ENCODE measurements at places on chromosomes 16 and 17. TPM values are rescaled to one million over a fixed set of nuclear protein-coding genes. Genes with fewer than 3 reads are reported as not detected.

DNA sequence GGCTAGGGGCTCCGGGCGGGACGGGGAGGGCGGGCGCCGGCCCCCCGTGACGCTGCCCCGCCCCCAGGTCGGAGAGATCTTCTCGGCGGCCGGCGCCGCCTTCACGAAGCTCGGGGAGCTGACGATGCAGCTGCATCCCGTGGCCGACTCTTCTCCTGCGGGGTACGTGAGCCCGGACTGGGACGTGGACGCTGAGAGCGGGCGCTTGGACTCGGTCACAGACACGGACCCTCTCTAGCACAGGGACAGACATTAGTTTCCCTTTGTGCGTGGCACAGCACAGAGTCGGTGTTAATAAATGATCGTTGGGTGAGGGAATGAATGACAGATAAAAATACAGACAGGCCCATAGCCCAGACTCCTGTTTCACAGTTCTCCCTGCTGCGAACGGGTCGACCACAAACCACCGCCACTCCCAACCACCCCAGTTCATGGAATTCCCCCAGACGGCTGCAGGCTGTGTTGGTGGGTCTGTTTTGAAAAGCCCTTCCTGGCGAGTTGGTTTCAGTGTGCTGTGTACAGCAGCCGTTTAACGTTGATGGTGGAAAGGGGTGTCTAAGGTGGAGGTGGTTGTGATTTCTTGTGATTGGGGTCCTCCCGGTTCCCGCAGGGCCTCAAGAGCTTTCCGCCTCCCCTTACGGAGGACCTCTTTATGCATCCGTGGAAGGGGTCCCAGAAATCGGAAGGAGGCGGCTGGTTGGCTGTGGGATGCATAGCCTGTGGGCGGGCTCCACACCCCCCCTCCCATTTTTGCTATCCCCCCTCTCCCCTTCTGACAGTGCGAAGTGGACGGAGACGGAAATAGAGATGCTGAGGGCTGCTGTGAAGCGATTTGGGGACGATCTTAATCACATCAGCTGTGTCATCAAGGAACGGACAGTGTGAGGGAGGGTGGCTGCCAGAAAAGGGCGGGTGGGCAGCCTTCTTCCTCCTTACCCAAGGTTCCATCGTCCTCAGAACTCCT is 2.9 kb downstream of the RNASEK start:
- peak; percentile 39 for DNase-seq
- H3K4me3 ChIP-seq, result peak overlapping the region; percentile 93
- H3K27ac ChIP-seq, result peak overlapping the region; percentile 97
- H3K4me1 ChIP-seq, result peaks cover 53% of the 10 kb centered on the region
- no peaks in the 10 kb centered on the region for H3K27me3 ChIP-seq
- peaks cover 19% of the 10 kb centered on the region for H3K36me3 ChIP-seq

- no peak for DNase-seq
- H3K36me3 ChIP-seq, result no peaks in the 10 kb centered on the region
- no peak overlapping the region for H3K27ac ChIP-seq
Measured at GRCh38 chr17:1074886-1075605, 78.1 kb downstream of the TIMM22 start.

GRCh38 chr16:25018972-25019617 is 3.9 kb upstream of the ARHGAP17 start:
- peaks cover 23% of the 10 kb centered on the region for H3K4me1 ChIP-seq
- DNase-seq, result no peak
- no peak overlapping the region for H3K27ac ChIP-seq
- peaks cover 7% of the 10 kb centered on the region for H3K36me3 ChIP-seq
- H3K27me3 ChIP-seq, result peaks cover 3% of the 10 kb centered on the region

GRCh38 chr17:37494401-37494831 is 4.7 kb downstream of the DUSP14 start:
- peaks cover 42% of the 10 kb centered on the region for H3K36me3 ChIP-seq
- H3K4me1 ChIP-seq, result peaks cover 46% of the 10 kb centered on the region
- peak overlapping the region; percentile 96 for H3K4me3 ChIP-seq

NEUROD2 gene
- not detected for total RNA-seq

TMEM106A gene
- 16.7 TPM for total RNA-seq

GRCh38 chr16:28192806-28193529 is 18.8 kb downstream of the XPO6 start:
- H3K27ac ChIP-seq, result peak overlapping the region; percentile 93
- peaks cover 89% of the 10 kb centered on the region for H3K4me1 ChIP-seq
- peak overlapping the region; percentile 72 for H3K4me3 ChIP-seq
- DNase-seq, result no peak
- H3K27me3 ChIP-seq, result no peaks in the 10 kb centered on the region

DNA sequence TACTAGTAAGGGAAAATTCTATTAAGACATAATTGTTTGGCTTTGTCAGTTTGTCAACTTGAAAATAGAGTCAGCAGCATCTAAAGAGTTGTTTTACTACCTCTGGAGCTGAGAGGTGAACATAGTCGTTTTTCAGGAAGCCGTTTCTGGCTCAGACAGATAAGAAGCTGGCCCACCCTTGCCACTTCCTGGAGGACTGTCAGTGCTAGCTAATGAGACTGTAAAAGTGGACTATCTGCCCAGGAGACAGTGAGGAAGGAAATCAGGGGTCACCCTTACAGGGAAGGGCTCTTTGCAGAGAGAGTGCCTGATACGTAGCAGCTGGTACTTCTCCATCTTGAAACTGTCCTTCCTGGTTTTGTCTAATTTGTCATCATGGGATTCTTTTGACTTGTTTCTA is 328.7 kb downstream of the WWOX start:
- no peak for DNase-seq
- H3K4me1 ChIP-seq, result no peaks in the 10 kb centered on the region
- no peaks in the 10 kb centered on the region for H3K27me3 ChIP-seq
- no peak overlapping the region for H3K4me3 ChIP-seq

FBXL16 gene
- total RNA-seq, result 0.09 TPM

- H3K27ac ChIP-seq, result no peak overlapping the region
- H3K4me1 ChIP-seq, result peaks cover 7% of the 10 kb centered on the region
- H3K27me3 ChIP-seq, result no peaks in the 10 kb centered on the region
- peaks cover 9% of the 10 kb centered on the region for H3K36me3 ChIP-seq
- no peak overlapping the region for H3K4me3 ChIP-seq
- no peak for DNase-seq
Measured at GRCh38 chr17:9414471-9414870, 161.1 kb downstream of the STX8 start.

GRCh38 chr17:39461926-39462569 is 762 bp downstream of the CDK12 start:
- H3K4me3 ChIP-seq, result peak overlapping the region; percentile 95
- DNase-seq, result peak; percentile 9
- peak overlapping the region; percentile 99 for H3K27ac ChIP-seq
- peaks cover 34% of the 10 kb centered on the region for H3K36me3 ChIP-seq
- H3K4me1 ChIP-seq, result peaks cover 29% of the 10 kb centered on the region

ABCC3 gene
- total RNA-seq, result 20.3 TPM

HID1 gene
- 0.13 TPM for total RNA-seq

- H3K27ac ChIP-seq, result no peak overlapping the region
- H3K36me3 ChIP-seq, result no peaks in the 10 kb centered on the region
- peaks cover 11% of the 10 kb centered on the region for H3K4me1 ChIP-seq
- H3K27me3 ChIP-seq, result peaks cover 4% of the 10 kb centered on the region
Measured at GRCh38 chr16:21083729-21084268, 66.8 kb downstream of the DNAH3 start.

DNA sequence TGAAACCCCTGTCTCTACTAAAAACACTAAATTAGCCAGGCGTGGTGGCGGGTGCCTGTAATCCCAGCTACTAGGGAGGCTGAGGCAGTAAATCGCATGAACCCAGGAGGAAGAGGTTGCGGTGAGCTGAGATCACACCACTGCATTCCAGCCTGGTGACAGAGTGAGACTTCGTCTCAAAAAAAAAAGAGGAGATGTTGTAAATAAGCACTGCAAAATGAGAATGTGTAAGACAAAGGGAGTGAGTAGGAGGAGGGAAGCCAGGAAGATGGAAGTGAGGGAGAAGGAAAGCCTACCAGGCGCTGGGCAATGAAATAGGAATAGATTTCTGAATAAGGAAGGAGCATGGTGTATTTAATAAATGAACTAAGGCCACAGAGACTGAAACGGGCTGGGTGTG is 8.7 kb upstream of the PRPF8 start:
- no peak overlapping the region for H3K27ac ChIP-seq
- peaks cover 7% of the 10 kb centered on the region for H3K4me1 ChIP-seq
- DNase-seq, result peak; percentile 11
- H3K4me3 ChIP-seq, result no peak overlapping the region
- H3K27me3 ChIP-seq, result no peaks in the 10 kb centered on the region
